ENCODE measurements at places on chromosomes 6 and 20.

- DNase-seq, result no peak
These were observed 4.7 kb downstream of the LINC00237 start for GRCh38 chr20:21101453-21101931.

GRCh38 chr6:47247227-47247797, 62.4 kb downstream of the TNFRSF21 start:
- no peak for DNase-seq

- no peak for DNase-seq
These were observed 1.5 kb downstream of the COL21A1 start for GRCh38 chr6:56245903-56246351.

- DNase-seq, result no peak
These were observed 3.0 kb upstream of the SRXN1 start for GRCh38 chr20:655726-656624.

DNA sequence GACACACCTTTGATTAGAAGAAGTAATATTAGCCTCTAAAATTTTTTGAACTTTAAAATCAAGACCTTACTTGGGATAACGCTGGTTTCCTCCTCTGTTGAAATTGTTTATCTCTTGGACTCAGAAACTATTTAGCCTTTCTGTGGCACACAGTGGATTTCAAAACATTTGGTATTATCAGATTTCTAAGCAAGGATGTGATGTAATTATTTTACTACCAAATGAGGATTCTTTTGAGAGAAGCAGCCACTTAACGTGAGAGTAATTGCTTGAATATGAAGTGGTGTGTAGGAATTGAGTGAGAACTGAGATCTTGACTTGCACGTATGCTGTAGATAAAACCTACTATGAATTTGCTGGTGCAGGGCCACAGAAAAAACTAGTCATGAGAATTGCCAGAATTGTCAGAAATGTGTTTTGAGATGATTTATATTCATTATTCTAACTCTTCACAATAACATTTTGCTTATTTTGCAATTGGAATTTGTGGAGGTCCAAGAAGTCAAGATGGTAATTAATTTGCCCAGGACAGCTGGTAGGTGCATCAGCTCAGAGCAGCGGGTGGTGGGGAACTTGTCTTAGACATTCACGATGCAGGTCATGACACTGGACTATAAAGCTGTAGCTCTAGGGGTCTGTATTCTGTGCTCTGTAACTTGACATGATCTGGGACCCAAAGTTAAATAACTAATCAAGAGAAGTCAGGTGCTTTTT, 53.4 kb downstream of the AKAP12 start:
- DNase-seq, result no peak

- no peak for DNase-seq
These were observed 49.4 kb downstream of the PYGB start for GRCh38 chr20:25297141-25297905.

DNA sequence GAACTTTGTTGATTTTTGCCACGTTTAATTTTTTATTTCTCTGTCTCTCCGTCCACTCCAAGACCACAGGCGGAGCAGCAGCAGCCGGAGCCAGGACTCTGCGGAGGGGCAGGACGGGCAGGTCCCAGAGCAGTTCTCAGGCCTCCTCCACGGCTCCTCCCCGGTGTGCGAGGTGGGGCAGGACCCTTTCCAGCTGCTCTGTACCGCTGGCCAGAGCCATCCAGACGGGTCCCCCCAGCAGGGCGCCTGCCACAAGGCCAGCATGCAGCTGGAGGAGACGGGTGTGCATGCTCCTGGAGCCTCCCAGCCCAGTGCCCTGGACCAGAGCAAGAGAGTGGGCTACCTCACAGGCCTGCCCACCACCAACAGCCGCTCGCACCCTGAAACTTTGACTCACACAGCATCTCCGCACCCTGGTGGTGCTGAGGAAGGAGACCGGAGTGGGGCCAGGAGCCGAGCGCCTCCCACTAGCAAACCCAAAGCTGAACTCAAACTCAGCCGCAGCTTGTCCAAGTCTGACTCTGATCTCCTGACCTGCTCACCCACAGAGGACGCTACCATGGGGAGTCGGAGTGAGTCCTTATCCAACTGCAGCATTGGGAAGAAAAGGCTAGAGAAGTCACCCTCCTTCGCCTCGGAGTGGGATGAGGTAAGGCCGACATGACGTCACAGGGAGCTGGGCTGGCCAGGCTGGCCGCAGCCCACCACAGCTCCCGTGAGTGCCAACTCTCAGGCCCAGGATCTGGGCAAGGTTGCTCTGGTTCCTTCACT, 123.5 kb downstream of the TCP11 start:
- DNase-seq, result no peak

- no peak for DNase-seq
These were observed 59.9 kb upstream of the DTNBP1 start for GRCh38 chr6:15722731-15723130.

DNA sequence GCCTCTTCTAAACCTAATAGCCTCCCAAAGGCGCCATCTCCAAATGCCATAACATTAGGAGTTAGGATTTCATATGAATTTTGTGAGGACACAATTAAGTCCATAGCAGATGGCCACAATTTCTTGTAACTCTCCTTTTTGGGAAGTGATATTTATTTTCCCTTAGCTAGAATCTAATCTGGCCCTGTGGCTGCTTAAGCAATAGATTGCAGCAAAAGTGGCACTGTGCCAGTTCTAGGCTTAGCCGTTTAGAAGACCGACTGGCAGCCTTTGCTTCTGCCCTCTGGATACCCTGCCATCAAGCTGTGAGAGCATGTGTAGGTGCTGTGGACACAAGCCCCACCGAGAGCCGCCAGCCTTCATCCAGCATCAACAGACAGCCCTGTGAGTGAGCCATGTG, 15.9 kb upstream of the ADGB start:
- no peak for DNase-seq

- DNase-seq, result no peak
These were observed 237.9 kb upstream of the FERMT1 start for GRCh38 chr20:6360766-6361165.

DNA sequence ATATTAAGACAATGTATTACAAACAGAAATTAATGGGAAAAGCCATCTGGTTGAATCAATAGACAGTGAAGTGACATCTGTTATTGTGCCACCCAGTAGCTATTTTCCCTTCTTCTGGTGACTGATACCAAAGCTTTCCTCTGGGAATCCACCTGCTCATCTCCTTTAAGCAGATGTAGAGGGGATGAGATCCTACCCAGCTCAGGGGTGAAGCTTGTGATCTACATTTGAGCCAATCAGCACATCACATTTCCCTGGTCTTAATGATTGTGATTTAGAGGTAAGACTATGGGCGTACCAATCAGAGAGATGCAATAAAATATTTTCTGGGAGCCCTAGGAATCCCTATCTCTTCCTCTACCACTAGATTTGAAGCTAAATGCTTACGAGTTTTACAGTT, 782.9 kb downstream of the PTPRT start:
- no peak for DNase-seq

- DNase-seq, result no peak
These were observed 35.2 kb upstream of the MC3R start for GRCh38 chr20:56213321-56213720.

DNA sequence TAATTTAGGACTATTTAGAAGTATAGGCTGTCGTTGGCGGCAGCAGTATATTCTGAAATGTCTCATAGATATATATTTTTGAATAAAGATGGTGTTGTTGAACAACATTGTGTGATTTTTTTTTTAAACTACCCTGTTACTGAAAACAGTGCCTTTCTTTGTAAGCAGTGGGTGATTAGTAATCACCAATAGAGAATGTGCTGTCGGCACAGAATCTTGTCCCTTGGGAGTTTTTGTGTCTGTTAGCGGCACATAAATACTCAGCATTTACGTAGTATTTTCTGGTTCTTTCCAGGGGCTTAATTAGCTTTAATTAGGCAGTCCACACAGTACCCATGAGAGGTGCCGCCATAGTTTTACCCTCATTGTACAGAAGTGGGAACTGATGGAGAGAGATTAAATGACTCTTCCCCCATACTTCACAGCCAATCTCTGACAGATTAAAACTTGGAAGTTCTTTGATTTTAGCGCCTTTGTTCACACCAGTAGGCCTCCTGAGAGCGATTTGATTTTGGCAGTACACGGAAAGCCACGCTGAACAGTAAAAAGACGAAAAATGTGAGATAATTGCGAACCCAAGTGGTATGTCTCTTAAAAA, 58.8 kb downstream of the RPRD1B start:
- no peak for DNase-seq

GRCh38 chr20:62984666-62985443, 21.9 kb downstream of the BHLHE23 start:
- no peak for DNase-seq
